Chondrocyte (in vitro differentiated cells): ENCODE measurements at places on chromosomes 16 and 17. TPM values are rescaled to one million over a fixed set of nuclear protein-coding genes. Genes with fewer than 3 reads are reported as not detected.
A peak's percentile ranks its signal among the peaks of the same experiment; 100 is the strongest.

DNA sequence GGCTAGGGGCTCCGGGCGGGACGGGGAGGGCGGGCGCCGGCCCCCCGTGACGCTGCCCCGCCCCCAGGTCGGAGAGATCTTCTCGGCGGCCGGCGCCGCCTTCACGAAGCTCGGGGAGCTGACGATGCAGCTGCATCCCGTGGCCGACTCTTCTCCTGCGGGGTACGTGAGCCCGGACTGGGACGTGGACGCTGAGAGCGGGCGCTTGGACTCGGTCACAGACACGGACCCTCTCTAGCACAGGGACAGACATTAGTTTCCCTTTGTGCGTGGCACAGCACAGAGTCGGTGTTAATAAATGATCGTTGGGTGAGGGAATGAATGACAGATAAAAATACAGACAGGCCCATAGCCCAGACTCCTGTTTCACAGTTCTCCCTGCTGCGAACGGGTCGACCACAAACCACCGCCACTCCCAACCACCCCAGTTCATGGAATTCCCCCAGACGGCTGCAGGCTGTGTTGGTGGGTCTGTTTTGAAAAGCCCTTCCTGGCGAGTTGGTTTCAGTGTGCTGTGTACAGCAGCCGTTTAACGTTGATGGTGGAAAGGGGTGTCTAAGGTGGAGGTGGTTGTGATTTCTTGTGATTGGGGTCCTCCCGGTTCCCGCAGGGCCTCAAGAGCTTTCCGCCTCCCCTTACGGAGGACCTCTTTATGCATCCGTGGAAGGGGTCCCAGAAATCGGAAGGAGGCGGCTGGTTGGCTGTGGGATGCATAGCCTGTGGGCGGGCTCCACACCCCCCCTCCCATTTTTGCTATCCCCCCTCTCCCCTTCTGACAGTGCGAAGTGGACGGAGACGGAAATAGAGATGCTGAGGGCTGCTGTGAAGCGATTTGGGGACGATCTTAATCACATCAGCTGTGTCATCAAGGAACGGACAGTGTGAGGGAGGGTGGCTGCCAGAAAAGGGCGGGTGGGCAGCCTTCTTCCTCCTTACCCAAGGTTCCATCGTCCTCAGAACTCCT lies 2.9 kb downstream of the RNASEK start:
- H3K27me3 ChIP-seq: no peaks in the 10 kb centered on the region
- peaks cover 5% of the 10 kb centered on the region for H3K36me3 ChIP-seq
- peak overlapping the region; percentile 84 for H3K4me3 ChIP-seq
- peaks cover 51% of the 10 kb centered on the region for H3K4me1 ChIP-seq
- DNase-seq: no peak

GRCh38 chr16:4702466-4702808 lies 9.1 kb downstream of the NUDT16L1 start:
- H3K36me3 ChIP-seq: peaks cover 22% of the 10 kb centered on the region
- H3K27me3 ChIP-seq: no peaks in the 10 kb centered on the region
- peak; percentile 27 for DNase-seq

Gene SLC2A4
- total RNA-seq: 0.15 to 0.38 TPM (median 0.30 TPM) in 3 replicates

Gene TBC1D16
- 51.4 to 72.7 TPM (median 55.4 TPM) in 3 replicates for total RNA-seq

Gene ANKFN1
- not detected in 3 replicates for total RNA-seq
